ENCODE measurements at places on chromosomes 16 and 17.

DNA sequence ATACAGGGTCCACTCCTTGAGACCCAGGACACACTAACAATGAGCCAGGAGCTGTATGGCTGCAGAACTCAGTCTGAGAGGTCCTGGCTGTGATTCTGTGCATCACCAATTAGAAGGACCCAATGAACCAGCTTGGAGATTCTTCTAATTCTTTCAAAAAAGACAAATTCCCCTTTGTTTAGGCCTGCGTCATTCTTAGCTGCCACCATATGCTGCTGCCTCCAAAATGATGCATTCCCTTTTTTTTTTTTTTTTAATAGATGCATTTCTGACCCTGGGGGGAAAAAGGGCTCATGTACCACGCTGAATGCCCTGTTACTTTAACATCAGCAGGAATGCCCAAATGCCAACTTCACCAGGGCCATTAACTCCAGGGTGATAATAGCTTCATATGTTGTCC lies 28.5 kb downstream of the EMP2 start:
- no peak for DNase-seq

DNA sequence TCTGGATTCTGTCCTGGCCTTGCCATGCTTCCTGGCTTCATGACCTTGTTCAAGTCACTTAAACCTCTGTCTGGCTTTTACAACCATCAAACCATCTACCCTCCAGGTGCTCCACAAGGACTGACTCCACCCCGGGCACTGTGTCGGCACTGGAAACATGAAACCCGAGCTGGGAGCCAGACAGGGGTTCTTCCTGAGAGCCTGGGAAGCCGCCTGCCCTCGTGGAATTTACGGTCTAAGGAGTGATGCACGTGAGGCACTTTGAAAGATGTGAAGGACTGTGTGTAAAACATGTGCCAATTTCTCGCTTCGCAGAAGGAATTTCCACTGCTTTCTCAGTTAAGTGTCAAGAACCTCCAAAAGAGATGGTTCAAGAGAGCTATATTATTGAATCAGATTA lies 11.6 kb downstream of the CDK5R1 start:
- no peak for DNase-seq

GRCh38 chr16:15976929-15977637 lies 27.7 kb downstream of the ABCC1 start:
- no peak for DNase-seq

- DNase-seq, result no peak
These were observed 172.8 kb downstream of the RBFOX3 start for GRCh38 chr17:79438058-79438457.

DNA sequence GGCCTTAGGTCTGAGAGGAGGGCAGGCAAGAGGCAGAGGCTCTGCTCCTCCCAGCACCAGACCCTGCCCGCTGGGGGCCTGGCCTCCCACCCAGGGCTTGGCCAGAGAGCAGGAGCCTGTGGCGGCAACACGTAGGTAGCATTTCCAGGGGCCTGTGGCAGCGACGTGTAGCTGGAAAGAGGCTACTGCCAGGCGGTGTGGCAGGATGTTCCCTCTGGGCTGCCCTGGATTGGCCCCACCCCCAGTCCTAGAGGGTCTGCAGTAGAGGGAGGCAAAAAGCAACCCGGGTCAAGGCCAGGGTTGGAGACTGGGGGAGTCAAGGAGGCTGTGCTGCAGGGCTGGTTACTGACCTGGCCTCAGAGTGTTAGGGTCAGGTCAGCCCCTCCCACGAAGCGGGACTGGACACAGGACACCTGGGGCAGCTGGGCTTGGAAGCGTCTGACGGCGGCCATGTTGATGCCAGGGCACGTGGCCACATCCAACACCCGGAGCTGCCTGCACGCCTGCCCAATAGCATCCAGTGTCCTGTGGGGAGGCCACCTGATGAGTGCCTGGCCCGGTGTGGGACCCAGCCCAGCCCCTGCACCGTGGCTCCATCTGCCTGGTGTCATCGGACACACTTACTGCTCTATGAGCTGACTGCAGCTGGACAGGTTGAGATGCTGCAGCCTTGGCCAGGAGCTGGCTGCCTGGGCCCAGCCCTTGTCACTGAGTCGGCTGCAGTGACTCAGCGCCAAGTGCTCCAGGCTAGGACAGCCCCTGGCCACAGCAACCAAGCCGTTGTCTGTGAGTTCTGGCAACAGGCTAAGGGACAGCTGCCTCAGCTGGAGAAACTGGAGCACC lies 8.5 kb downstream of the ELMO3 start:
- no peak for DNase-seq
